Activated B cell treated with CpG ODN at 0.5 μM for 24 hours (primary cell): ENCODE measurements at places on chromosomes 5 and 9.

DNA sequence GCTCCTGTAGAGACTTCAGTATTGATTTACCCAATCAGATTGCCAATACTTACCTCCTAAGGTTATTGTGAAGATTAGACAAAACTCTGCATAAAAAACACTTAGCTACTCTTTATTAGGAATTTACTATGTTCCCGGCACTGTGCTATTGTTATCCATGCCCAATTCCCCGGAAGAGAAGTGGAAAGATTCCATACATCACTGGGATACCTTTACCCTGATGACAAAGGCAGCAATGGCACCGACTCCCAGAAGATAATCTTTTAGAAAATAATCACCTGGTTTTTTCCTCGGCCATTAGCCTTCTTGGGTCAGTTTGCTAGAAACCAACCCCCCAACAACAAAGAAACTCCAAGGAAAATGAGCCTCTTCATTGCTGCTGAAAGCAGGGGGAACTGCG is 226.0 kb downstream of the SNX18 start:
- DNase-seq, result no peak

GRCh38 chr5:67390935-67391334 is 194.3 kb upstream of the CD180 start:
- no peak for DNase-seq

- no peak for DNase-seq
Observed at GRCh38 chr5:74866596-74867162, 492 bp upstream of the FAM169A start.

GRCh38 chr5:14305045-14305444 is 161.9 kb downstream of the TRIO start:
- DNase-seq, result no peak

GRCh38 chr9:3464033-3464638 is 61.7 kb downstream of the RFX3 start:
- DNase-seq, result no peak
